CD4-positive, alpha-beta T cell treated with Interleukin-1 beta for 1 hour (primary cell): ENCODE measurements at places on chromosomes 4 and X.

GRCh38 chrX:37370499-37371141 lies 21.5 kb downstream of the PRRG1 start:
- no peak for DNase-seq

DNA sequence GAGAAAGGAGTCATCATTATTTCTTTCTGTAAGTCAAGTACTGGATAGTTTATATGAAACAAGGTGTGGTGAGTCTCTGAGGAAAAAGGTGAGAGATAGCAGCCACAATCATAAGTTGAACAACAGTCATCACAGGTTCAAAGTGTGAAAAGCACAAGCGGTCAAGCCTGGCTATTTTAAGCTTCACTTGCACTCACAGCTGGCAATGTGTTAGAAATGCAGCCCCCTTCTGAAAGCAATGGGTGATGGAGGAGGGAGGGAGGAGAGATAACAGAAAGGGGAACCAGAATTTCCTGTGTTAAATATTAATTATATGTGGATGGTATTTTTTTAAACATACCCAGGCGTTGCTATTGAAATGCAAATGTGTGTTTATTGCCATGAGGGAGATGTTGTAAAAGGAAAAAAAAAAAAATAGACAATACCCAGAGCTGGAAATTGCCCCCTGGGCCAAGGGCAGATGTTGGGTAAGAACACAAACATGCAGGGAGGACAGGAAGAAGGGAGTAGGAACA lies 26.9 kb upstream of the BMP3 start:
- DNase-seq = peak; percentile 5

GRCh38 chrX:97397371-97397770 lies 513.7 kb downstream of the RPA4 start:
- no peak for DNase-seq

- no peak for DNase-seq
Observed at GRCh38 chr4:103887191-103887590, 167.4 kb upstream of the TACR3 start.

DNA sequence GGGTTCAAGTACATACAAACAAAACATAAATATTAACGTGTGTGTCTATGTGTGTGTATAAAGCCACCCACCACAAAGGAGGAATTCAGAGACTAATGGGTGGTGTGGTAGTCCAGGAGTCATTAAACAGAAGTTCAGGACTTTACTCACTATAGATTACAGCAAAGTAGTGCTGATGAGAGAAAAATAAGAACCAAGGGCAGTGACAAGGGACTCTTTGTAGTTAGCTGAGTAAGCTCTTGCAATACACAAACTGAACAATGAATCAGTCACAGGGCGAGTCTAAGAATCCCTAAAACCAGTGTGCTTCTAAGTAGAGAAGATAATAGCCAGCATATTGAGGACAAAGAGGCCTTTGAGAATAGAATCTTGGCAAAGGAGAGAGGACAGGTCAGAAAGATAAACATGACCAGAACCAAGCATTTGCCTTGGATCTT lies 232.4 kb downstream of the PPP3CA start:
- no peak for DNase-seq

- DNase-seq = no peak
Observed at GRCh38 chrX:24646745-24647182, 383 bp downstream of the PCYT1B start.

DNA sequence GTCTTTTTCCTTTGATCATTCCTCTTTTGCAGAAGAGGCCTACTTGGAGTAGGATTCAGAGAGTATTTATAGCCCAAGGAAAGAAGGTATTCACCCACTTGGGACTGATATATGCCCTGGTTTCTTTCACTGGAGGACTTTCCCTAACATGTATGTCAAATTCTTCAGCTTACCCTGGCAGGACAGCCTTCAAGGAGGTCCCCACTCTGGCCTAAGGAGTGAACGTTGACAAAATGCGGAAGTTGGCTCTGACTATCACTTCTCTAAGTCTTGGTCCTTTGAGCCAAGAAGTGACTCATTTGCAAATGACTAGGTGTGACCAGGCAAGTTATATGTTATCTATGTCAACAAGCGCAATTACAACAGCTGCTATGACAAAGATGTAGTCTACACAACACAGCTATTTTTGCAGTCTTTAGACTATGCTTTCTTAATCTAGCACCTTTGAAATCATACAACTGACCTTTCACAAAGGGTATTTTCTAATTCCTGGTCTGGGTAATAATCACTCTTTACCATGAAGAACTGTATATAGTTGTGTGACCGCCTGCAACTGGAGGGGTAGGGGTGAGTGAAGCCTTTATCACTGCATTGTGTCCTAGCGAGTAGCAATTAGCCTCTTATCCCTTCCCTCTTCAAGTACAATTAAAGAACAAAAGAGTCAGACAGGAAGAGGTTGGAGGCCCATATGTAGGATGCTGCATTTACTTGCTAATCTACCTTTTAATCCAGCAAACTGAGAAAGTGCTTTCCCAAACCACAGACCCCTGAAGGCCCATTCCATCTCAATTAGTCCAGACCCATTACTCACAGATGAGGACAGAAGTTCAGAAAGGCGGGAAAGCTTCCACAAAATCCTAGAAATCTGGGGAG lies 50.1 kb downstream of the RASGEF1B start:
- peak; percentile 16 for DNase-seq

DNA sequence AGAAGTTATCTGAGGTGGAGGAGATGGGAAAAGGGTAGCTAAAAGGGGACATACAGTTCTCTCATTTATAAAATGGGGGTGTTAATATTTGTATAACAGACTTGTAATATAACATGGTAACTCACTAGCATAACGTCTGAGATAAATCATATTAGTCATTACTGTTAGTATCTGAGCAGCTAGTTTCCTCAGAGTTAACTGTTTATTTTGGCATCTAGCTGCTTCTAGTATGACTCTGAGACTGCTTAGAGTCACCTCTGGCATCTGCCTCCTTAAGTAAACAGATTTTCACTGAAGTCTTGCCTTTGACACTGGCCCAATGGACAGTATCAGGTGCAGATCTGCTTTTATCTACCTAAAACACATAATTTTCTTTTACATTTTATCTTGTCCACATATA lies 58.1 kb downstream of the SLC30A9 start:
- no peak for DNase-seq

GRCh38 chrX:148930206-148930729 lies 429.9 kb downstream of the AFF2 start:
- no peak for DNase-seq

DNA sequence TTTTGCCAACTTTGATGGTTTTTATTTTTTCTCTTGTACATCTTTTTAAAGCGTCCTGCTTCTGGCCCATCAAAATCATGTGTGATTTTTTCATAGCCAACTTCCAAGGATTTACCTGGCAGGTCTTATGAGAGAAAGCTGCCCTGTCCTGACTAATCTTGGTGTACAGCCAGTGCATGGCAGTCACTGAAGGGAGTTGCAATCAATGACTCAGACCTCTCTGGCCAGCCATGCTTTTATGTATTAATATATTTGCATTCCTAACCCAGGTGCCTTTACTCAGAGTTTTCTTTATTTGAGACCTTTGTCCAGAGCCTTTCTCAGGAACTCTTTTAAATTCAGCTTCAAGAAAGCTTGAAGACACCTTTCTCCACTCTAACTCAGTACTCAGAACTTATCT lies 691.5 kb upstream of the HTR2C start:
- DNase-seq = no peak

GRCh38 chrX:53004811-53005210 lies 43.8 kb upstream of the GPR173 start:
- no peak for DNase-seq

- DNase-seq = no peak
Observed at GRCh38 chr4:33134366-33134765, 2414.2 kb downstream of the PCDH7 start.

- no peak for DNase-seq
Observed at GRCh38 chr4:88802138-88802537, 104.5 kb upstream of the NAP1L5 start.

DNA sequence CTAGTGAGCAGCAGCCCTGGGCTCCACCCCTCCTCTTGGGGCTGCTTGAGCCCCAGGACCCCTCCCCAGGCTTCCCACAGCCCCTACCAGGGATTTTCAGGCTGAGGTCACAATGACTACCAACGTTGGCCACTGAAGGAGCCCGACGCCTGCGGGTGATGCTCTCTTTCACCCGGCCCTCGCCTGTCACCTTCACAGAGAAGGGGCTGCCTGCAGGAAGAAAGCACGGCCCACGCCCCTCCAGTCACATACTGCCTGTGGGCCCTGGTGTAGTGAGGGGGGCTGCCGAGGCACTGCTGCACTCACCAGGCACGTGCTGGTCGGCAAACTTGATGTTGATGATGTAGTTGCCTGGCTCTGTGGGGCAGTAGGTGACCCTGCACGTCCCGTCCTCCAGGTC lies 22.0 kb downstream of the FLNA start:
- DNase-seq = no peak

GRCh38 chr4:106981431-106981830 lies 54.7 kb downstream of the DKK2 start:
- DNase-seq = no peak

- DNase-seq = no peak
Observed at GRCh38 chrX:17563515-17563914, 173.8 kb upstream of the SCML1 start.

GRCh38 chr4:99586322-99586721 lies 11.7 kb downstream of the MTTP start:
- no peak for DNase-seq

- no peak for DNase-seq
Observed at GRCh38 chr4:66182636-66183035, 512.3 kb upstream of the EPHA5 start.

DNA sequence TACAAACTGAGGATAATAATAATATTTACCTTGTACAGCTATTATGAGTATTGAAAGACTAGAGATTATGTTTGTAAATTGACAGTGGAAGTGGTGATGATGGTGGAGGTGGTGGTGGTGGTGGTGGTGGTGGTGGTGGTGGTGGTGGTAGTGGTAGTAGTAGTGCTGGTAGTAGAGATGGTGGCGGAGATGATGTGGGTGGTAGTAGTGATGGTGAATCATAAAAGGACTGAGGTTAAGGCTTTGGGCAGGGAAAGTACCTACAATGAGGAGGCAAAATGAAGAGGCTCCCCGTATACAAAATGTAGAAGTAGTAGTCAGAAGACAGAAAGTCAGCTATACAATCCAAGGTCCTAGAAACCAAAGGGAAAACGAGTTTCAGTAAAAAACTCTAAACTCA lies 214.1 kb downstream of the BCOR start:
- DNase-seq = no peak

DNA sequence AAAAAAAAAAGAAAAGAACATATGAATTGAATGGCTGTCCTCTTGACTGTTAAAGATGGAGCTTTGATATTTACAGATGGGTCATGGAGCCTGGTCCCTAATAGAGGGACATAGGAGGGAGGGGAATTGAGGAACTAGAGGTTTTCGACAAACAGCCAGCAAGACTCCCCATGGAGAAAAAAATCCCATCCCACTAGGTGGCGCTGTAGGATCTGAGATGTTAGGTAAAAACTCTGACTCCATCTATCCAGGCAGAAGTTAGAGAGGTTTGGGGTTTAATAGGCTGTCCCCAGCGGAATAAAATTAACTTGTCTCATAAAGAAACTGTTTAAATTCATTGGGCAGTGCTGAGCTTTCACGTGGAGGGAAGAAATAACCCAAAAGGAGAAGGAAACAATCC lies 45.9 kb downstream of the HMGB2 start:
- peak; percentile 39 for DNase-seq

GRCh38 chrX:24619647-24620046 lies 27.5 kb downstream of the PCYT1B start:
- no peak for DNase-seq

DNA sequence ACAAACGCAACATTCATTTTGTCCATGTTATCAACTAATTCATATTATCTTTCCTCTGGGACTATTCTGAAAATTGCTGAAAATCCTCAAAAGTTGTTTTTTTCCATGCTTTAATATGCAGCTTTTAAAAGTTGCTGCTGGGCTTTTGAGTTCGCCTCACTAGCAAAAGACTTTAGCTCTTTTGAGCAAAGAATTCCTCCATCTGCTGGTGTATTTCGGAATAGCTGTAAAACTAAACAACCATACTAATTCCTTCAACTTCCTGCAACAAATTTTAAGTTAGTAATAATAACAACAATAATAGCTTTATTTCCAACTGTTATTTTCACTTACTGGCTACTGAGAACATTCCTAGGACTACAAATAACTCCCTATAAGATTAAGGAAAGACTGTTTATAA lies 124.5 kb upstream of the PLAC1 start:
- DNase-seq = no peak

DNA sequence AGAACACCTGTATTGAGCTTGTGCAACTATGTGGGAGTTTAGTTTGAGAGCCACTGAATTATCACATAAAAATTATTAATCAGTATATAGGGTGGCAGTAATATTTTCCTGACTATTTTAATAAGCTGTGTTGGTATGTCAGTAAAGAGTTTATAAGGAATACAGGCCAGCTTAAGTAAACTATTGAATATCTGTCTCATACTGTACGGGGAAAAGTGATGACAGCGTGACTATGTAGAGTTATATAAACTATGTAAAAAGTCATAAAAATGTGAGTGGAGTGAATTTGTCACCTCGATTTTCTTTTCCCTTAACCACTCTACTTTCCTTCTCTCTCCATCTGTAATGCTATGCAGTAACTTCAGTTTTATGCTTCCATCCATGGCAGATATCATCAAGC lies 250.2 kb downstream of the BMPR1B start:
- DNase-seq = no peak

DNA sequence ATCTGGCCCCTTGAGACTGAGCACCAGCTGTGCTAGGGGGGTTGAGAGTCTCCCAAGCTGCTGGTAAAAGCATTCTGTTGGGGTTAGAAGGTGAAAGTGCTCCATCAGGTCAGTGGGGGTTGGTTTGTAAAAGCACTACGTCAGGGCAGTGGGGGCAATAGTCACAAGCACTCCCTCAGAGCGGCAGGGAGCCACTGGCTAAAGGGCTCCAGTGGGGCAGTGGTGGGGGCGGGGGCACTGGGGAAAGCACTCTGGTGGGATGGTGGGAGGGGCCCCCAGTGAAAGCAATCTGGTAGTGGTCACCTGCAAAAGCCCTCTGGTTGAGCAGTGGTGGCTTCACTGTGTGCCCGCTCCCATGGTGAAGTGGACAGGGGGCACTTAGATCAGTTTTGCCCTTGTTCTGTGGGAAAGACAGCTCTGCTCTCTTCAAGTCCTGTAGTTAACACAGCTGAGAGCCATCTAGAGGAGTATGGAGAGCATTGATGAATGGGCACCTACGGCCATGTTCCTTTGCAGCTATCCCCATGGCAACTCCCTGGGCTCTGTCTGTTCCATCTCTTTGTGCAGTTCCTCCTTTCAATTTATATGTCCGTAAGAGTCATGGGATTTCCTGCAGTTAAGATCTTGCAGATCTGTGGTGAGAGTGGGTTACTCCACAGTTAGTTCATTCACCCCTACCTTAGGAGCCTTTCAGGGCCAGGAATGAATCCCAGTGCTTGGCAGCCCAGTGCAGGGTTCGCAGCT lies 106.4 kb downstream of the SH3BGRL start:
- no peak for DNase-seq

- no peak for DNase-seq
Observed at GRCh38 chr4:140995058-140995457, 138.2 kb downstream of the RNF150 start.

DNA sequence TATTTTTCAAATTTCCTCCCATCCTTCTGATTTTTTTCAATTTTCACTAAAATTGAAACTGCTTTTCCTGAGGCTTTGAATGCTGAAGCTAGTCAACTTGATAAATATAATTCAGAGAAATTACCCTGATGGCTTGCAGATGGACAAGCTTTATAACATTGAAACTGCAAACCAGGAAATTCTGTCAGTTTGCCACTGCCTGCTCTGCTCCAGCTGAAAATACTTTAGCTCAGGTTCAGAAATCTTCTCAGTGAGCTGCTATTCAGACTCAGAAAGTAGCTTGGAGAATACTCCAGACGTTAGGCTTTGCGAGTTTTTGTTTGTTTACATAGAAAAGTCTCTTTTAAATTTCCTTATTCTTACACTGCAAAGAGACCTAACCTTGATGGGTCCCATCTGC lies 1574.7 kb downstream of the STIM2 start:
- DNase-seq = no peak
